Iris pigment epithelial cell (primary cell): ENCODE measurements at places on chromosomes 7 and 10.

GRCh38 chr10:30059209-30060107, at the start of gene JCAD:
JCAD (minus strand) TSS chr10:30059586; CDS start chr10:30047812, 11,774 bp downstream.
- DNase-seq, result peak; percentile 43

- no peak for DNase-seq
Measured at GRCh38 chr7:117848941-117849340, 24.3 kb downstream of the CTTNBP2 start.

DNA sequence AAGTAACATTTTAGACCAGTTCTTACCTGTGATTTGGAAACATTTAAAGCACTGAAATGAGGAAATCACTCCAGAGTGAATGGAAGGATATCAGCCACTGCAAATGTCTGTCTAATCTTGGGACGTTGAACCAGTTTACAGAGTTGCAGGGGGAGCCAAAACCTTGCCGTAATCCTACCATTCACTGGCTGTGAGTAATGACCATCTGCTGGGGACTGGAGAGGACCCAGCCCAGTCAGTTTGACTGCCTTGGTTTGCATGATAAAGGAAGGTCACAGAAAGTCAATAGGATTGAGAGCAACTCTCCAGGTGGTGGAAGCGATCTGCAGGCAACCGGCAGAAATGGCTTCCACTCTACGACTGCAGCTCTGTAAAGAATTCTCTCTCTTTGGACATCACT, 167.2 kb downstream of the AKR1D1 start:
- peak; percentile 34 for DNase-seq

DNA sequence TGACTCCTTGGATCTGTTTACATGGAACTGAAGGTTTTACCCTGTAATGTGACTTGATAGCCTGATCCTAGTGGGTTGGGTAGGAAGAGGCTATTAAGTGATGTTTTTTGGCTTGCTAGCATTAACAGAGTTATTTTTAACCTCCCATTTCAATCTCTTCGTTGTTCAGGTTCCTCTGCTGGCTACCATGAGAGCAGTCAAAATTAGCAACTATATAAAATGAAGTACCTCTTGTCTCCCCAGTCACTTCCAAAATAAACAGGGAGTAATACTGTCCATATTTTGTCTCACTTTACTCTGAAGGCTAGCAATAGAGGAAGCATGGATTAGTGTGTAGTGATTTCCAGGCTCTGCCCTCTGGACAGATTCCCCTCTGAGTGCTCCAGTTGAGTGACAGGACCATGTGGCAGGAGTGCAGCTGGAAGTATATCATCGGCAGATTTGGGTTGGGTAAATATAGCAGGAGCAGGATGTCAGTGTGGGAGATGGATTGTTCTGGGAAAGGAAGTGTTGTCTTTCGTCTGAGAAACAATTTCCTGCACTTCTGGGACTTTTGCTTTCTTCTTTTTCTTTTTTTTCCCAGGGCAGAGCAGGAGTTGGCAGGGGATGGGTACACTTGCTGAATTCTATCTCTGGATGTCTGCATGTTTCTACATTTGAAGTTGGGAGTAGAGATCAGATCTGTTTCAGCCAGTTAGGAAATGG, 35.2 kb downstream of the GBF1 start:
- peak; percentile 40 for DNase-seq

- DNase-seq, result no peak
Measured at GRCh38 chr7:135109976-135110375, 37.9 kb upstream of the TMEM140 start.

DNA sequence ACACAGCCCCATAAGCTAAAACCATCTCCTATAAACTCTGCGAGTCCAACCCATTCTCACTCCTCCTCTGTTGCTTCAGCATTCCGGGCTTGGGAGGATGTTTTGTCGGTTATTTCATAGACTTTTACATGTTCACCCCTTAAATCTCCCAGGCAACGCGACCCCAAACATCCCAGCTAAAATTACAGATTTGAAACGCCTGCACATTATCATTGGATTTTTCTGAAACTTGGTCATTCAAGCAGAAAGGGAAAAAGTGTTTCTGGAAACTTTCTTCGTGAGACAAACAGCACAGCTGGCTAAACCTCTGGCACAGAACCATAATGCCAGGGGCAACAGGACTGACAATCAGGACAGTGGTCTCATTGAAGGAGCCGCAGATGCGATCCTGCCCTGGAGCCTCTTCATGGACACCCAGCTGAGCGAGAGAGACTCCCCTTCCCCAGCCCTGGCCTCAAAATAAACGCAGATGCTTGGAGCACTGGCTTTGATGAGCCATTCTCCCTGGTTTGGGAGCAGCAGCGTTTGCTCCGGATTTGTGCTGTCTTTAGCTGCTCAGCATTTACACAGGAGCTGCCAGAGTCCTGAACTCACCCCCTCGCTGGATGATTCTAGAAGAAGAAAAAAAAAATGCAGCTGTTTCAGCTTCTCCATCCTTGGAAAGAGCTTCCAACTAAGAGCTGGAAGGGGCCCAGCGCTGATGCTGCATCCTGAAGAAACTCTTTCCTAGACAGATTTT, 30.1 kb downstream of the AFAP1L2 start:
- no peak for DNase-seq

DNA sequence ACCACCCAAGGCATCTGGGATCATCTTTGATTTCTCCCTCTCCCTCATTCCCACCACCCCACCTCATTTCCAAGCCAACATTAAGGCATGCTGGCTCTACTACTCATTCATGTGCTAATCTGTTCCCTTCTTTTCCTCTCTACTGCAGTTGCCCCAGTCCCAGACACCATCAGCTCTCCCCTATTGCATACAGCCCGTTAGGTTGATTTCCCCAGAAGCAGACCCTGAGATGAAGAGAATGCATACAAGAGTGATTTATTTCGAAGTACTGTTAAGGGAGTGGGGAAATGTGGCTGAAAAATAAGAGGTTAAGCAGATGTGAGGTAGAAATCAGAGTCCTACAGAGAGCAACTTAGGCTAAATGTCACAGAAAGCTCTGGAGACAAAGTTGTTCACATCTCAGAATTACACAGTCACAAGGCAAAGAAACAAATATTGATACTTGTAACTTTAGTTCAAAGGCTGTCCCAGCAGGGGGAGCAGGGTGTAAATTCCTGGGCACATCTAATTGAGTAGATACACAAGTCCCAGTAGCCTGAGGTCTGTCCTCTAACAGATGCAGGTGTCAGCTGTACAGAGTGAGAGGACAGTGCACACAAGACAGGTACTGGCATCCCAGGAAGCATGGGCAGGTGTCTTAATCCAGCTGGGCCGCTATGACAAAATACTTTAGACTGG, 20.9 kb downstream of the AKR1D1 start:
- peak; percentile 40 for DNase-seq

DNA sequence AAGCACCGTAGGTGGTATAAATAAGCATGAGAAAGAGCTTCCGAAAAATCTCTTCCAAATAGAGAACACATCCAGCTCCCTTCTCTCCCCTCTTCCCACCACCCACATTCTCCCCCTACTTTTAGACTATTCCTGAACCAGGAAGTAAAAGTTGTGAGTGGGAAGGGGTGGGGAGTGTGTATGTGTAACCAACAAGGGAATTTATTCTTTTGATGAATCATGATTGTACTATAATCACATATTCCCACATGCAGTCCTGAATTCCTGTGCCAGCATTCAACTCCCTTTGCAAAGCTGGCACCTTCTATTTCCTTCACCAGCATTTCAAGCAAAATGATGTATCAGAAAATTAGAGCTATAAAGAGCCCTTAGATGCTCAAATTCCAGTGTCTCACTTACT, 230.6 kb upstream of the CHRM2 start:
- peak; percentile 1 for DNase-seq

- no peak for DNase-seq
Measured at GRCh38 chr10:76150139-76150875, 718.9 kb downstream of the LRMDA start.

- DNase-seq, result no peak
Measured at GRCh38 chr10:48195803-48196202, 78.7 kb downstream of the FRMPD2 start.

GRCh38 chr10:92822060-92822634, 26.2 kb upstream of the EXOC6 start:
- peak; percentile 94 for DNase-seq

DNA sequence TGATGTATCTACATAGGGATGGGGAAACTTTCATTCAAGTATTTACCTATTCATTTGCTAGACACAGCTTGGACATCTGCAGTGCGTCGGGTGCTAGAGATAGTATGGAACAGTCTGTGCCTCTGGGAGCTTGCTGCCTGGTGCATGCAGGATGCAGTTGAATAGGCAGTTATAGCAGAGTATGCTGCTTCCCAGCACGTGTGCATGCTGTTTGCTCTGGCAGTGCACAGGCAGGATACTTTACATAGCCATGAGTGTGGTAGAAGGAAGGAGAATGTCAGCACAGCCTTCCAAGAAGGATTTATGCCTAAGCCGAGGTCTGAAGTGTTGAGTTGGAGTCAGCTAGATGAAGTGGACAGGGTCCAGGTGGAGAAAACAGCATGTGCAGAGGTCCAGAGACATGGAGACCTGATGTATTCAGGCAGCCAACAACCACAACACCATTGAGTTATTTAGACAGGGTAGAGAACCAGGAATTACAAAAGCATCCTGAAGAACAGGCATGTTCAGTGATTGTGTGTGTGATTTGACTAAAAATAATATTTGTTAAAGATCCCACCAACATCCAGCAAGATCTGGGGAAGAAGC, 8.1 kb downstream of the MAP3K8 start:
- no peak for DNase-seq

DNA sequence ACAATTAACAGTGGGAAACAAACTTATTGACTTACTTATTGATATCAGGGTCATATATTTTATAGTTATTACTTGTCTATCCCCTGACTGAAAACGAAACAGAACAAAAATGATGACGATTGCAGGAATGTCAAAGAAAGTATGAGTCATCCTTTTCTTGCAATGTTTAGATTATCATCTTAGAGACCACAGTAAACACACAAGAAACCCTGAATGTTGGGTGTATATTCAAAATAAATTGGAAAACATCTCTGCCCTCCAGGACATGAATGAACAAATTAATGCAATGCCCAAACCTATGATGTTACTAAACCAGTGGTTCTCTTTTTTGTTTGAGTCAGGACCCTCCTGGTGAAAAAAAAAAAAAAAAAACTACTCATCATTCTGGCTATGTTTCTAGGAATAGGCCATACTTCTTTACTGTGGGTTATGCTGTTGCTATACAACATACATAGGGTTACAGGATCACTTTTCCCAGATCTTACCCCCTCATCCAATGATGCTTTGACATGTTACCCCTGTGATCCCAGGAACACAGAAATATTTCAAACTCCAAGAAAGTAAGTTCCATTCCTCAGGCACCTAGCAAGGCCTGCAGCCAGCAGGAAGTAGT, 623.4 kb upstream of the IGFBP3 start:
- DNase-seq, result peak; percentile 92
